Right hindlimb (tissue), 1 donor: ENCODE measurements at places on chromosomes 5 and 9.

DNA sequence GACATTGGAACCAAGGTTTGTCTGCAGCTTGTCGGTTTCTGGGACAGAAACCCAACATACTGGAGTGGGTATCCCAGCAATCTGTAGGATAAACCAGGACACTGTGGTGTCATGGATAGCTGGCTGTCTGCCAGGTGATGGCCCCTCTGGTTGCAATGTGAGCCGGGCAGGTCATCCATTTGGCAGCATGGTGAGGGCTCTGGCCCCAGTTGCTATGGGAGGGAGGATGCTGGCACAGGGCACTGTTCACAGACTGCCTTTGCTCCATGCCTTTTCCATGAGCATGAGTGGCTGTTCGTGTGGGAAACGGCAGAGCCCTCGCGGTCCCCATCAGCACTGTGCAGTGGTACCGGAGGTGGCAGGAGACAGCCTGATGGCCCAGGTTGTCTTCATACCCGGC lies 6.4 kb downstream of the S1PR3 start:
- DNase-seq: peak; percentile 13

DNA sequence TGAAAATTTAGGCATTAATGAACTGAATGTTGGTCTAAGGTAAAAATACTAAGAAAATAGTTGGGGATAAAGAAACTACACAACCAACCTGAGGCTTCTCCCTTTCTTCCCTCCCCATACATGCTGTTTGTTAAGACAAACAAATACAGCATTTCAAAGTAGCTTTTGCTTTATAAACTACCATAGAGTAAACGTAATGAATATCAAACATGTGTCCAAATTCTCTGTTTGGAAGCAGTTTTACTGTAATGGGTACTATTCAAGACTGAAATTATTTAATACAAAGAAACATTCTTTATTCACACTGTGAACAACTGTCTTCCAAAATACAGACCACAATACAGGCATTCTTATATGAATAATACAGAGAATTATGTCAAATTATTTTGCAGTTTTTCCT lies 52.0 kb downstream of the SLC44A1 start:
- no peak for DNase-seq

DNA sequence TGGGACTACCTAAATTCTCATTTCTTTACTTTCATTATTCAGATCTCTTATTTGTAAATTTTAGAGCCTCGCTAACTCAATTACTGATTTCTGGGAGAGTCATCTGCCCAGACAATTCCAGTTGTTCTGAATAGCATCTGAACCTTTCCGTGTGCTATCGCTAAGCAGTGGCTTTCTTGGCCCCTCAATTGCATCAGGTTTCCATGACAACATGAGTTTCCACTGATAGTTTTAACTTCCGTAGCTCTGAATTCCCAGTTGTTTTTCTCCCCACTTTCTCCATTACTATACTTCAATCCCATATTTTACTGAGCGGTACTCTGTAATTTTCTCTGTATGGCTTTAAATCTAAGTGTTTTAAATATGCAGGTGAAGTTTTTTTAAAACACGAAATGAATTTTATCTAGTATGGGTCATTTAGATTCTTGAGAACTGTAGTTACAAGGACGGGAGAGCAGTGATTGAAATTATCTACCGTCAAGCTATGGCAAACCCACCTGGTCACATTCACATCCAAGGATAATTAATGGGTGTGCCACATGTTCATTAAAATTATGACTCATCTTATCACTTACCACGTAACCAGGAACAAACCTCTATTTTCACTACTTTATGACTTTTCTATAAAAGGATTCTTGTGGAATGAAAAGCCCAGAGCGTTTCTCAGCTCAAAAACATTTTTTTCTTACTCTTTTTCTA lies 223.5 kb upstream of the PCSK5 start:
- no peak for DNase-seq

- no peak for DNase-seq
Measured at GRCh38 chr9:34588671-34589635, 571 bp downstream of the CNTFR start.

GRCh38 chr5:37836592-37837413 lies 3.0 kb downstream of the GDNF start:
- DNase-seq: peak; percentile 70

DNA sequence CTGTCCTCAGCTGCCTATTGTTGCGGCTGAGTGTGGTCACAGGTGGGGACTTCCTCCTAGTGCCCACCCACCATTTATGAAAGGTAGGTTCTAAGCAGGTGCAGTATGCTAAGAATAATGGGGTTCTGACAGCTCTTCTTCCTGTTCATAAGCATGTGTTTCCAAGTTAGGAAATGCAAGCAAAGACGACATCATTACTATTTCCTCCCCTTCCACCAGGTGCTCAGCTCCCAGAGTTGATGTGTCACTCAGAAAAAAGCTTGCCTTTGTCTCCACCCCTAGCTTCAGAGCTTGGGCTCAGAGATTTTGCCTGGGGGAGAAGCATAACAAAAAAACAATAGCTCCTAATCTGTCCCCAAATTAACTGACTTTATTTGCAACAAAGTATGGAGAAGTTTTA lies 1076.7 kb downstream of the NR2F1-AS1 start:
- no peak for DNase-seq

DNA sequence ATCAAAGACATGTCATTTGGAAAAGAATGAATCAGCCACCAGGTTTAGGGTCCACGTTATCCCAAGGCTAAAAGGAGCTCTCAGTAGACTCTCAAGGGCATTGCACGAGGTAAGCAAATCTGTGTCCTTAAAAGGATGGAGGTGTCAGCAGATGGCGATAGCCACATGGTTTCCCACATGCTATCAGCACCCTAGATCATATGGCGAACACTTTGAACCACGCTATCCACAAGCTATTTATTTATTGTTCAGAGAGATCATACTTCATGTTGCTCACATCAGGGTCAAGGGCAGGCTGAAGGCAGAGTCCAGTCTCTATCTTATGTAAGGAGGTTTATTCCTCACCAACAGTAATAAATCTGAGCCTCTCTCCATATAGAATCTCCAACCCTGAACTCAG lies 43.7 kb downstream of the CDH6 start:
- DNase-seq: no peak

DNA sequence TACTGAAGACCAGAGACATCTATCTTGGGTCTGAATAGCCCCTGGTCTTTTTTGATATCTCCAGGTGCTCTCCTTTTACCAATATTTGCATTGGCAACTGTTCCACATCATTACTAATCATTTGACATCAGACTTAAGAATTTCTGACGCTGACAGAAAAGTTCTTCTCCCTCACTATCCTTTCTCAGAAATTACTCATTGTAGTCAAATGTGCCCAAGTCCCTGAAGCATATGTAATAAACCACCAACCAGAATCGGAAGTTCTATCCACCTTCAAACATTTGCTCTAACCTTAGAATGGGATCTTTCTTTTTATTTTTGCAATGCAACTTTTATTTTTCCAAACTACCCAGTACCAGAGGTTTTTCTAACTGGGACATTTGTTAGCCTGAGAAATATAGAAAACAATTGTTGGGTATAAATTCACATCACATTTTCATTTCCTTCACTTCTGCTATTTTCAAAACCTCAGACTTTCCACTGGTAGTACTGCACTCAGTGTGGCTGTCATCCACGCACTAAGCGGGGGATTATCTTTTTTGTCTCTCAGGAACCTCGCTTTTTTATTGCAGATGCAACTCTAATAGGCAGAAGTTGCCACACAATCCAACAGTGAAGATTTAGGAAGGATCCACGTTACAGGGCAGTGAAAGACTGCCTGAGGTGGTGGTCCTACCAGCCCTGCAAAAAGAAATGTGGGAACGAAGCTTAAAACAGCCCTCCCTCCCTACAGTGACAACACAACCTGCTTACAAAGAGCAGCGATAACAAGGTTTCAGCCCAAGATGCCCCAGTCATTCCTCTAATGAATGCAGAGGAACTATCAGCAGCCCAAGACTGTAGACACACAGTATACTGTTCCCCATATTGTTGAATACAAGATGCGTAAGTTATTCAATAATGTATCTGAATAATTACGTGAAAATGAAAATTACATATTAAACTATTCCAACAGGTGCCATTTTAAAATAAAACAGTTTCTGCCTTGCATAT lies 201.2 kb downstream of the EBF1 start:
- DNase-seq: no peak

DNA sequence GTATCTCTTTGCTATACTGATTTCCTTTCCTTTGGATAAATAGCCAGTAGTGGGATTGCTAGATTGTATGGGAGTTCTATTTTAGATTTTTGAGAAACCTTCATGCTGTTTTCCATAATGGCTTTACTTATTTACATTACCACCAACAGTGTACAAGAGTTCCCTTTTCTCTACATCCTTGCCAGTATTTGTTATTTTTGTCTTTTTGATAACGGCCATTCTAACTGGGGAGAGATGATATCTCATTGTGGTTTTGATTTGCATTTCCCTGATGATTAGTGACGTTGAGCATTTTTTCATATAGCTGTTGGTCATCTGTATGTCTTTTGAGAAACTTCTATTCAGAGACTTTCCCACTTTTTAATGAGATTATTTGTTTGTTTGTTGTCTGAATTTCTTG lies 25.8 kb downstream of the NADK2 start:
- DNase-seq: no peak

DNA sequence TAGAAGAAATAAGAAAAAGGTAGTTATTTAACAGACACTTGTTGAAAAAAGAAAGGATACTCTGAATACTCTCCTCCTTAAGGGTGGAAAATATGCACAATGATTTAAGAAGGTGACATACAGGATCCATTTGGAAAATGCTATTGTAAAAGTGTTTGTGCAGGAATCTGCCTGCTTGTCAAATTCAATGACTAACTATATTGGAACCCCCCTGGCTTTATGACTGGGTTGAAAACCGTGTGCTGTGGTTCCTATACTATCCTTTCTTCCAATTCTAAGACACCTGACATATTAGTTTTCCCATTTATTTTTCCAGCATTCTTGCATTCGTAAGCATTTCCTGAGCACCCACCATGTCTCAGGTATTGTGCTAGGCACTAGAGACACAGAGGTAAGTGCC lies 220.0 kb downstream of the GLIS3 start:
- no peak for DNase-seq

DNA sequence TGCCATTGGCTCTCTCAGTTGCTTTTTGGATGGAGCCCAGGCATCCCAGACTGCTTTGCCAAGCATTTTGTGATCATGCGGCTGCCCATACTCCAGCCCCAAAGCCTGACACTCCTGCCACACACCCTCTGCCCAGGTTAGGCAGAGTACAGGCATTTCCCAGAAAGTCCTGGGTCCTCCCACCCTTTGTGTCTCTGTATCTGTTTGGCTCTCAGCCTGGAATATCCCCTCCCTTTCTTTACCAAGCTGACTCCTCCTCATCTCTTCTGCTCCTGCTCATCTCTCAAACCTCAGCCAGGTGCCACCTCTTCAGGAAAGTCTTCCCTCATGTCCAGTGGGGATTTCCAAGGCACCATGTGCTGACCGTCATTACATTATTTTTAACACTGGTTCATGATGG lies 14.3 kb upstream of the SH3RF2 start:
- no peak for DNase-seq

DNA sequence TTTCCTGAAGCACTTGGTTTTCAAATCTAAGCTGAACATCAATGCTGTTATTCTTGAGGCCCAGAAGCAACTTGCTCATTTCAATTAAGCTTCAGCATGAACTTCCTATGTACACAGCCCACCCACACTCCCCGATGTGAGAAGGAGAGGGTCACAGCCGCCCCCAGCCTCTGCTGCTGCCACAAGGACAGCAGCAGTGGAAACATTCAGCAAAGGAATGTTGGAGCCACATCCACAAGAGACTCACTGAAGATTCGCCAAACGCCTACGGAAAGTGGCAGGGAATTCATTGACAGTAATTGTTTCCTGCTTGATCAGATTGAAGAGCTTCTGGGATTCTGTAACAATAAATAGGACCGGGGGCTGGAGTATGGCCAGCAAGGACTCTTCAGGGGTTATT lies 2.9 kb downstream of the TGFBI start:
- DNase-seq: peak; percentile 58

GRCh38 chr5:20230010-20230409 lies 242.0 kb upstream of the CDH18 start:
- DNase-seq: no peak

GRCh38 chr9:4141296-4141695 lies 158.6 kb downstream of the GLIS3 start:
- DNase-seq: no peak

DNA sequence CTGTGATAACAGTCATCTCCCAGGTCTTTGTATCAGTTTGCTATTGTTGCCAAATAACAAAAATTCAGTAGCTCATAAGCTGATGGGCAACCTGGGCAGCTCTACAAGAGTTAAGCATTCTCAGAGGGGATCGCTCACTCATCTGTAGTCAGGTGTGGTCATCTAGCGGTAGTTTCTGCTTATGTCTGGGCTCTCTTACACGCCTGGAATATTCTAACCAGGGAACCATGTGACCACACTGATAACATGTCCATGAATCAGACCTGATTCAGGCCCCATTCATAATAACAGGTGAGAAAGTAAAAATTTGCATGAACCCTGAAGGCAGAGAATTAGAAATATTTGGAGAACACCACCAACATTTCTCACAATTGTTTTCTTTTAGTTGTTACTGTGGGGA lies 576.1 kb downstream of the SLCO4C1 start:
- DNase-seq: no peak

DNA sequence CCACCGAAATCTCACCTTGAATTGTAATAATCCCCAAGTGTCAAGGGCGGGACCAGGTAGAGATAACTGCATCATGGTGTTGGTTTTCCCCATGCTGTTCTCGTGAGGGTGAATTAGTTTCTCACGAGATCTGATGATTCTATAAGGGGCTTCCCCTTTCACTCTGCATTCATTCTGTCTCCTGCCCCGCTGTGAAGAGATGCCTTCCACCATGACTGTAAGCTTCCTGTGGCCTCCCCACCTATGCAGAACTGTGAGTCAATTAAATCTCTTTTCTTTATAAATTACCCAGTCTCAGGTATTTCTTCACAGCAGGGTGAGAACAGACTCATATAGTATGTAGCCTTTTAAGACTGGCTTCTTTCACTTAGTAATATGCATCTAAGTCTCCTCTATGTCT lies 128.1 kb upstream of the NR5A1 start:
- no peak for DNase-seq

DNA sequence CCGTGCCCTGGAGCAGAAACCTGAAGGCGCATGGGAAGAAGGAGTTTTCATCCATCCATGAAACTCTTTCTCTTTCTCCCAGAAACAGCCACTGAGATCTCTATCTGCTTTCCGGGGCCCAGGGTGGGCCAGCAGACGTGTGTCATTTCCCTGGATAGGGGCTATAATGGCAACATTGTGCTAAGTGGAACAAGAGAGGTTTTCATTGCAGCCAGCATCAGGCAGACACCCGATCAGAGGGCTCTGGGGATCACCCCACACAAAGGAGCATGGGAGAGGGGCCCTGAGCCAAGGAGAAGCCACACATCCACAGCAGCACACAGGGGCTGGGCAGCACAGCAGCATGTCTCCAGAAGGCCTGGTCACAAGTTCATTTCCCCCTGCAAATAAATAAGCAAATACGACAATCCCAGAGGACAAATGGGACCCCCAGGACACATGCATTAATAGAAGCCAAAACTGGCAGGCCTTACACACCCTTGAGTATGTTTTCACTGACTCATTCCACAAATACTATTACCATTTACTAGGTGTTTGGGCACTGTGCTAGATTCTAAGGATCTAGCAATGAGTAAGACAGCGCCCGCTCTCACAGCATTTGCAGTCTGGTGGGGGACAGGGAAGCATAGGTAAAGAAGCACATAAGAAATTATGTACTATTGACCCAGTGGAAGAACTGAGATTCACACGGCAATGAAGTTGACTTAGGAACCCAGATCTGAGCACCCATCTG lies 4.3 kb upstream of the AFAP1L1 start:
- DNase-seq: no peak
